ENCODE measurements at places on chromosomes 11 and 22. TPM values are rescaled to one million over a fixed set of nuclear protein-coding genes. Genes with fewer than 3 reads are reported as not detected.

DNA sequence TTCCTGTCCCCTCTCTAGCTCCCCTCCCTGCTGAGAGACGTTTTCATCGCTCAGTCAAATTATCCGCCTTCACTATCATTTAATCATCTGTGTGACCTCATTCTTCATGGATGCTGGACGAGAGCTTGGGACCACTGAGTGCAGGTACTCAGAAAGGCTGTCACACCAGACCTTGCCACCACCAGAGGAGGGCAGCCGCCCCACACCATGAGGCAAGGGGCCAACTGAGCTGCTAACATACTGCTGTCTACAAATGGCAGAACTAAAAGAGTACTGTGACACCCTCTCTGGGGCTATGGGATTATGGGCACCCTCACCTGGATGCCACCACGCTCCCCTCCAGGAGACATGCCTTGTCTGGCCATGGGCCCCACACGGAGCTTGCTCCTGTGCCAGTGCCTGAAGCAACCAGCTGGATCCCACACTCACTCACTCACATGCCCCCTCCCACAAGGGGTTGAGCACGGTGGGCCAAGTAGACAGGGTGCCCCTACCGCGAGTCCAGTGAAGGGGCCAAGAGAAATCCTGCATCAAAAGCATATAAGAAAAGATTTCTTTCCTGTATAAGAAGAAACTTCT, 670.0 kb upstream of the CCDC90B start:
- DNase-seq, result no peak

- DNase-seq, result peak; percentile 48
Observed at GRCh38 chr11:117816151-117816741, 8.3 kb downstream of the FXYD2 start.

F2 gene
- not detected for total RNA-seq

XKR3 gene
- total RNA-seq, result not detected

DNA sequence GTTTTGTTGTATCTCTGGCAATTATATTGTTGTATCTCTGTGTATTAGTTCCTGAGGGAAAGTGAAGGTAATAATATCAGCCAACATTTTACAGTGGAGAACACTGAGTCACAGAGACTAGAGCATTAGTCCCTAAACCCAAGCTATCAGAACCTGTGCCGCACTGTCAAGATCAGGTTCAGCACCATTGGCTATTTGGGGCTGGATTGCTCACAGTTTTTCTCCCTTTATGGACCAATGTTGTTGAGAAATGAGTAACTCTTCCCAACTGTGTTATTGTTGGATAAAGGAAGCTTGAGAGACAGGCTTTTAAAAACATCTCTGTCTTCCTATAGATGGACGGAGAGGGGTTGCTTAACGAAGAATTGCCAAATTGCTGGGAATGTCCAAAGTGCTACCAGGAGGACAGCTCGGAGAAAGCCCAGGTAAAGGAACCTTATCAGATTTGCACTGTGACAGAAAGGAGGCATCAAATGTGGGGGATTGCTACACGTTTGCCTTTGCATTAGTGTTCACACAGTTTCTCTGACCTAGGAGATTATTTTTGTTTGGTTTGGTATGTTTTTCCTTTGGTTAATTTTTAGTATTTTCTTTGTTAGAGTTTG, 18.2 kb upstream of the GRK2 start:
- no peak for DNase-seq

KCNK7 gene
- total RNA-seq, result not detected

DNA sequence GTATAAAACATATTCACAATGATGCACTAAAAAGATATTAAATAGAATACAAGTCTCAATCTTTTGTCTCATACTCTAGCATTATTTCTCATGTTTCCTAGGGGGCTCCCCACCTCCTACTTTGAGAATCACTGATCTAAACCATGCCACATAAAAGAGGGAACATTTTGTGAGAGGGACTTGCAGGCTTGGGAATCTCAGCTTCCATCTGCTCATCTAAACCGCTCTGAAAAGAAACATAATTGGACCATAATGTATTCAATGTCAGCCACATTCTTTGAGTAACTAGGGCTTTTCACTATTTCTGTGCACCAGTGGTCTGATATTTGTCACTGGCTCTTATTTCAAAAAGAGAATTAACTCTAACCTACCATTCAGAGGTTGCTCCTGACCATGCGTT, 6.4 kb upstream of the CSRP3 start:
- no peak for DNase-seq

GRCh38 chr22:43233529-43233928, 46.6 kb upstream of the TTLL12 start:
- no peak for DNase-seq

DNA sequence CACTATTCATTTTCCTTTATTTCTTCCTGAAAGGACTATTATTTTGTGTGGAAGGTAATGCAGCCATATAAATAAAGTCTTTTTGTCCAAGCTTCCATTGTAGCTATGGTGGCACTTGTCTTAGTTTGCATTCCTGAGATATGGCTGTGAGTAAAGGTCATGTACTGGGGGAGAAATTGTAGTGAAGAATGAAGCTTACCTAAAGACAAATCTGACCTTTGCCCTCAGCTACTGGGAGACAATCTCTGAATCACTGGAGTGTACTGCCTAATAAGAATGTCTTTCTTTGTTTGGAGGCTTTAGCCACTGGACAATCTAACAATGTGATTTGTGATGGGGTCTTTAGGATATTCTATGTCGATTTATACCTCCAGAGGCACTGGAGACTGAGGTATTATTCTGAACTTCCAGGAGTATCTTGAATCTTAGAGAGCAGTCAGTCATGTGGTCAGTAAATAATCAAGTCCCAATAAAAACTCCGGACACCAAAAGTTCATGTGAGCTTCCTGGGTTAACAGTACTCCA, 39.7 kb upstream of the OR5AK2 start:
- DNase-seq, result no peak

- no peak for DNase-seq
Observed at GRCh38 chr11:77400271-77400670, 73.6 kb downstream of the PAK1 start.

SLC29A2 gene
- not detected for total RNA-seq

- peak; percentile 46 for DNase-seq
Observed at GRCh38 chr11:19419021-19419750, 178.4 kb upstream of the E2F8 start.

DNA sequence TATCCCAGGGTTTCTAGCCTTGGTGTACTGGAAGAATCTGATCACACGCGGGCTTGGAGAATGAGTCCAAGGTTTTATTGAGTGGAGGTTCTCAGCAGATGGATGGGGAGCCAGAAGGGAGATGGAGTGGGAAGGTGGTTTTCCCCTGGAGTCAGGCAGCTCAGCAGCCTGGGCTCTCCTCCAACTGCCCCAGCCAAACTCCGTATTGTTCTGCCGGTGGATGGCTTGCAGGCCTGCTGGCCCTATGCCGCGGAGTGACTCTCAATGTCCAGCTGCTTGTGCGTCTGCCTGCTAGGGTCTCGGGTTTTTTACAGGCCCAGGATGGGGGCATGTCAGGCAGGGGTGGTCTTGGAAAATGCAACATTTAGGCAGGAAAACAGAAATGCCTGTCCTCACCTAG, 162.4 kb upstream of the LMO1 start:
- DNase-seq, result no peak

DNA sequence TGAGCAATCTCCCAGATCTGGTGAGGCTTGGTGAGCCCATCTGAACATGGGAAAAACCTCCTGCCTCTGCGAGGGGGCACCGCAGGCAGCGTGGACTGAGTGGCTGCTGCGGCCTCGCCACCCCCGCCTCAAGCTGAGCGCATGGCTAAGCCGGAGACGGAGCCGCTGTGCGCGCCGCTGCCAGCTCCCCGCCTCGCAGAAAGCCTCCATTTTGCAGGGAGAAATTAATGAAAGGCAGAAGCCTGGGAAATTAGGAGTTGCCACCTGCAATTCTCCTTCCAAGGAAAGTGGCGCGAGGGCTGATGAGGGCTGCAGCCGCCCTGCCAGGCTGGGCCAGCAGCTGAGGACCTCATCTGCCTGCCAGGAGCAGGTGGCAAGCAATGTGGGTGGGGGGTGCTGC, 35.6 kb upstream of the TCF20 start:
- DNase-seq, result no peak

DNA sequence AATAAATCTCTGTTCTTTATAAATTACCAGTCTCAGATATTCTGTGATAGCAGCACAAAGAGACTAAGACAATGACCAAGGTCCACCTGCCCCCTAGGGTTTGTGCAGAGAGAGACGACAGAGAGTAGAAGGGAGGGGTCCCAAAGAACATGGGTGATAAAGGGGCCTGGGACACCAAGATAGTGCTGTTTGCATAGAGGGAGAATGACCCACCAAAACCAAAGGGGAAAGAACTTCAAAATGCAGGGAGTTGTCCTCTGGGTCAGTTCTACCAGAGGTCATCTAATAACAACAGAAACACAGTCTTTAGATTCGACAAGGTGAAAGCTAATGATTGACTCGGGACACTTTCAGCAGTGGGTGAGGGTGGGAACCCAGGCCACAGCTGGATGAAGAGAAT, 23.7 kb downstream of the FAM227A start:
- no peak for DNase-seq

GRCh38 chr11:127385071-127385470, 384.5 kb upstream of the KIRREL3 start:
- DNase-seq, result no peak

TBX10 gene
- not detected for total RNA-seq

CRACR2B gene
- 0.38 TPM for total RNA-seq
